ENCODE measurements at places on chromosomes 3 and 15. TPM values are rescaled to one million over a fixed set of nuclear protein-coding genes. Genes with fewer than 3 reads are reported as not detected.

DNA sequence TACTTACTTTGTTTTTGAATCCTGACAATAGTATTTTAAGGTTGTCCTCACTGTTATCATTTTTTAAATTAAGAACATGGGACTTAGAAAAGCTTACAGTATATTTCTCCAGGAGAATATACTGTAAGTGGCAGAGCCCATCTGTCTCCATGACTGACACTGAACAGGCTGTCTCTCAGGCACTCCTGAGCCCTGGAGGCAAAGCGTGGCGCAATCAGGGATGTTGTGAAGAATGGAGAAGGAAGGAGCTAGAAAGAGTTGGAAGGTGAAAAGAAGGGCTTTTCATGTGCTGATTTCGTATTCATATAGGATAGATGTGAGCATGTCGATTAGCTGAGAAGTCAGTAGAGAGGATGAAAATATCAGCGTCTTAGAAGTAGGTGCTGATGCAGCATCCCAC is 41.5 kb downstream of the FGF12 start:
- no peak for DNase-seq

- DNase-seq, result no peak
These were observed 4.5 kb upstream of the IL17RC start for GRCh38 chr3:9912294-9912935.

Gene TTBK2
- total RNA-seq, result 14.3 TPM

- DNase-seq, result no peak
These were observed 5.2 kb upstream of the CDAN1 start for GRCh38 chr15:42742149-42742548.

Gene C3orf49
- total RNA-seq, result not detected

GRCh38 chr15:69467636-69468035 is 15.0 kb downstream of the RPLP1 start:
- no peak for DNase-seq

- DNase-seq, result no peak
These were observed 50.4 kb upstream of the DCLK3 start for GRCh38 chr3:36814776-36815175.

- no peak for DNase-seq
These were observed 17.4 kb downstream of the AADACL2 start for GRCh38 chr3:151751161-151751560.
